ENCODE measurements at places on chromosomes 4 and X. TPM values are rescaled to one million over a fixed set of nuclear protein-coding genes. Genes with fewer than 3 reads are reported as not detected.
A peak's percentile ranks its signal among the peaks of the same experiment; 100 is the strongest.

DNA sequence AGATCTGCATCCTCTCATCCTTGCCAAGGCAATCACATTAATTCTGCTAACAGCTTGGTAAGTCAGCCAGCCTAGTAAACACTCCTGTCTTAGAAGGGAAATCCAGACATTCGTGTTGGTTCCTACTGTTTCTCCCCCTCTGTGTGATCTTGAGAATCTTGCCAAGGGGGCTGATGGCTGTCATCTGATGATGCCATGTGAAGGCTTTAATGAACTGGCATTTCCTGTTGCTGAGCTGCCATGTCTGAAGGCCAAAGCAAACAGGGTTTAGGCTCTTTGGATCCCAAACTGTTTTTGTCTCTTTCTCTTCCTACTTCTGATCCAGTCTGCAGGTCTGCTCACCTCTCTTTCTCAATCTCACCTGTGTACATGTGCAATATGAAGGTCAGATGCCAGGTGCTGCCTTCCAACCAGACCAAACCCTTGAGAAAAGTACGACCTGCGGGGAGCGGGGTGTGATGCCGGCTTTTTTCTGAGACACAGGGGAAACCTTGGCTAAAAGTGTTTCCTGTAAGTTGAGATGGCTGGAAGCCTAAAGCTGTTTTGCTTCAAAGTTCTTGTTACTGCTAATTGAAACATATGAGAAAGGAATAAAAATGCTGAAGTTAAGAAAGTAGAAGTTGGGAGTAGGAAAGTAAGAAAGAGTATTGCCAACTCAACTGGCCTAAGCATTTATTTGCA, 532.9 kb downstream of the ANKRD50 start:
- no peak overlapping the region for H3K27ac ChIP-seq
- no peaks in the 10 kb centered on the region for H3K4me1 ChIP-seq

DNA sequence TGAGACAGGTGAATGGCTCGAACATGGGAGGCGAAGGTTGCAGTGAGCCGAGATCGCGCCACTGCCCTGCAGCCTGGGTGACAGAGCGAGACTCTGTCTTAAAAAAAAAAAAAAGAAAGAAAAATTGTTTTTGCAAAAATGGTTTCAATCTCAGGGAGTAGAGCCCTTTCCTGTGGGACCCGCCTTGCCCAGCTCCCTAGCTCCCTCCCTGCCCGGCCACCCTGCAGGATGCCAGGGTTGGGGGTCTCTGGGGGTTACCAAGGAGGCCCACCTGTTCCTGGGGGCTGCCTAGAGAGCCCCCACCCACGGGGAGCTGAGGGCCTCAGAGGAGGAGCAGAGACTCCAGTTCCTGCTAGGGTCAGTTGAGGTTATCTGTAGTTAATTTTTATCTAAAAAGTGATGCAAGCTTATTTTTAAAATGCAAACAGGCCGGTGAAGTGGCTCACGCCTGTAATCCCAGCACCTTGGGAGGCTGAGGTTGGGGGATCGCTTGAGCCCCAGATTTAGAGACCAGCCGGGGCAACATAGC, 18.7 kb upstream of the PLCXD1 start:
- no peak overlapping the region for H3K27ac ChIP-seq
- H3K4me3 ChIP-seq, result no peak overlapping the region
- peaks cover 19% of the 10 kb centered on the region for H3K4me1 ChIP-seq
- H3K27me3 ChIP-seq, result no peaks in the 10 kb centered on the region

DNA sequence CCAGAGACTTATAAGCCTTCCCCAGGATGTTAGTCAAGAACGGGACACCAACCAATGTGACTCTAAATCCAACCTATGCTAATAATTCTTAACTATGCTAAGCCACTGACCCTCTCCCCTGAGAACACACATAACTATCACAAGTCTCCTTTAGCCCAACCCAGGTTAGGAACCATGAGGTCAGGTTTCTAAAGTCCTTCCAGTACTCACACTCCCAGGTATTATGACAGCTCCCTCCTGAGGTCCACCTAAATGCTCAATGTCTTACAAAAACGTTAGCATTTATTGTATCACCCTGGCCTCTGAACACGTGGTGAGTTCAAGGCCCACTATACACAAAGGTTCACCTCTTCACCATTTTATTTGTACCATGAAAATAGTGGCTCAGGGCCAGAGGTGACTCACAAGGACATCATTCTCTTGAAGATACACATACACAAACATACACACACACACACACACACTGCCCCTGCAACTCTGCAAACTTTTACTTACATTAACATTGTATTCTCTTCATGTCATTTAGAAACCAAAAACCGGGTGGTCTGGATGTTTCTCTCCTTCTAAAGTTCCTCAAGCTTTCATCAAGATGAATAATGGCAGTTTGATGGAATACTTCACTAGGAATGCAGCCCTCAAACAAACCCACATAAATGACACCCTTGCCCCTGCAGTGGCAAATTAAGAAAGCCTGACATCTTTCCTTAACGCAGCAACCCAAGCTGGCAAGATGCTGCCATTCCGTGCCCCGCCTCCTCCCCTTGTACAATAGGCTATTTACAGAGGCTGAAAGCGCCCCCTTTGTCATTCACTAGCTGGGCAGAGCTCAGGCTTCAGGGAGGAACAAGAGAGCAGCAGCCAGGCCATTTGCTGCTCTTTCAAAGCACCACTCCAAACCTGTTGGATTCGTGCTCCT, 17.7 kb downstream of the ACSL1 start:
- no peak overlapping the region for H3K27ac ChIP-seq
- H3K27me3 ChIP-seq, result no peaks in the 10 kb centered on the region
- no peak overlapping the region for H3K4me3 ChIP-seq
- H3K36me3 ChIP-seq, result peaks cover 3% of the 10 kb centered on the region
- peaks cover 62% of the 10 kb centered on the region for H3K4me1 ChIP-seq

DNA sequence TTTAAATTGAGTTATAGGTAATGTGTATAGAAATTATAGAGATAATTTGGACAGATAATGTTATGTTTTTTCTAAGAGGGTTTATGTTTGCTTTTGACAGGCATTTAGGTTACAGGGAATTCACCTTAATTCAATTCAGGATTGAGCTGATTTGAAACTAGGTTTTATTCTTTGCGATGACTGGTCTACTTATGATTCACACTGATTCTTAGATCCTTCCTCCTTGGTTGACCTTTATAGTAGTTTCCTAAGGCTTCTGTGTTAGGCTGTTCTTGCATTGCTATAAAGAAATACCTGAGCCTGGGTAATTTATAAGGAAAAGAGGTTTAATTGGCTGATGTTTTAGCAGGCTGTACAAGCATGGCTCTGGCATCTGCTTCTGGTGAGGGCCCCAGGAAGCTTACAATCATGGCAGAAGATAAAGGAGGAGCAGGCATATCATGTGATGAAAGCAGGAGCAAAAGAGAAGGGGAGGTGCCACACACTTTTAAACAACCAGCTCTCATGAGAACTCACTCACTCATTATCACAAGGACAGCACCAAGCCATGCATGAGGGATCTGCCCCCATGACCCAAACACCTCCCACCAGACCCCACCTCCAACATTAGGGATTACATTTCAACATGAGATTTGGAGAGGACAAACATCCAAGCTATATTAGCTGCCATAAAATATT, 155.0 kb upstream of the SFRP2 start:
- H3K36me3 ChIP-seq, result no peaks in the 10 kb centered on the region
- H3K4me3 ChIP-seq, result no peak overlapping the region
- no peaks in the 10 kb centered on the region for H3K27me3 ChIP-seq
- DNase-seq, result no peak

GRCh38 chr4:89595125-89595789, 241.7 kb downstream of the SNCA start:
- H3K36me3 ChIP-seq, result no peaks in the 10 kb centered on the region
- DNase-seq, result no peak
- H3K27ac ChIP-seq, result no peak overlapping the region
- no peak overlapping the region for H3K4me3 ChIP-seq

- no peak overlapping the region for H3K4me3 ChIP-seq
- no peak overlapping the region for H3K27ac ChIP-seq
- DNase-seq, result no peak
- H3K4me1 ChIP-seq, result peaks cover 11% of the 10 kb centered on the region
- no peaks in the 10 kb centered on the region for H3K27me3 ChIP-seq
Measured at GRCh38 chr4:57122959-57123358, 12.8 kb upstream of the IGFBP7 start.

OTOP1 gene
- total RNA-seq, result not detected

HSFX1 gene
- 2.2 TPM for total RNA-seq

- H3K4me1 ChIP-seq, result peaks cover 24% of the 10 kb centered on the region
- H3K36me3 ChIP-seq, result no peaks in the 10 kb centered on the region
- no peak within 1 kb of the TSS for H3K27ac ChIP-seq
- H3K27me3 ChIP-seq, result peaks cover 64% of the 10 kb centered on the region
Measured at GRCh38 chr4:154491341-154492271, at the start of gene DCHS2. Gene DCHS2 (minus strand): TSS chr4:154491799. CDS start chr4:154491355, 444 bp downstream.

GABRB1 gene
- not detected for total RNA-seq

GRCh38 chrX:11419102-11419501, 125.9 kb downstream of the AMELX start:
- no peak overlapping the region for H3K4me3 ChIP-seq
- H3K27ac ChIP-seq, result no peak overlapping the region
- H3K27me3 ChIP-seq, result no peaks in the 10 kb centered on the region

CENPE gene
- total RNA-seq, result 3.4 TPM

SH2D1A gene
- total RNA-seq, result 1.0 TPM

DNA sequence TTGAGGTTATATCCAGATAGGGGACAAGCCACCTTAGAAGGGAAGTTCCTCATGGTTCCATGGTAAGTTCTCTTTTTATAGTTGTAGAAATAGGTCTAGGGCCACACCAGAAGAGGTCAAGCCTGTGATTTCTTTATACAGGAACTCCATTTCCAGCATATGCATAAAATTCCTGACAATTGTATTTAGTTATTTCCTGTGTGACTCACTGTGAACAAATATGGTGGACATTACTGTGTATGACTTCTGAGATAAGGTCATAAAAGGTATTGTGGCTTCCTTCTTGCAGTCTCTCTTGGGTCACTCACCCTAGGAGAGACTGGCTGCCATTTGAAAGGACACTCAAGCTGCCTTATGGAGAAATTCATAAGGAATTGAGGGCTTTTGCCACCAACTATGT, 2.2 kb upstream of the C4orf36 start:
- no peaks in the 10 kb centered on the region for H3K27me3 ChIP-seq
- DNase-seq, result no peak
- H3K36me3 ChIP-seq, result no peaks in the 10 kb centered on the region

DNA sequence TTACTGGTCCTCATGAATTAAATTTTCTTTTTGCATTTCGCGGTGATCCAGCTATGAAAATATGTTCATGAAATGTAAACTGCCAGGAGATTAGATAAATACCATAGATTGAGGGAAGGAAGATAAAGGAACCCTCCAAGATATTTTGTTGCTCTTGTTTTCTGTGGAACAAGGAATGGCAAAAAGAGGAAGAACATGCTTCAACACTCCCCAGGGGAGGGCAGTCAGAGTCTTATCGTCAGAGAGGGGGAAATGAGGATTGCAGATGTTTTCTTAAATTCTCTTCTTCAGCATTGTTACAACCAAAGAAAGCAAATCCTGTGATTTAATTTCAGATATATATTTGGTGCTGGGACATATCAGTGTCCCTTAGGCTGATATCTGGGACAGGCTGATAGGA, 9.5 kb upstream of the SFRP2 start:
- H3K4me3 ChIP-seq, result no peak overlapping the region
- no peak for DNase-seq
- H3K27me3 ChIP-seq, result peaks cover 22% of the 10 kb centered on the region
- H3K36me3 ChIP-seq, result no peaks in the 10 kb centered on the region
- no peaks in the 10 kb centered on the region for H3K4me1 ChIP-seq
- H3K27ac ChIP-seq, result no peak overlapping the region

- H3K4me1 ChIP-seq, result no peaks in the 10 kb centered on the region
- H3K27me3 ChIP-seq, result no peaks in the 10 kb centered on the region
- H3K36me3 ChIP-seq, result no peaks in the 10 kb centered on the region
- H3K4me3 ChIP-seq, result no peak overlapping the region
- no peak for DNase-seq
Measured at GRCh38 chrX:94932278-94932965, 1258.4 kb downstream of the FAM133A start.

GRCh38 chr4:31974490-31975002, 1254.4 kb downstream of the PCDH7 start:
- no peaks in the 10 kb centered on the region for H3K36me3 ChIP-seq
- no peaks in the 10 kb centered on the region for H3K4me1 ChIP-seq
- H3K27me3 ChIP-seq, result no peaks in the 10 kb centered on the region
- DNase-seq, result no peak
- H3K27ac ChIP-seq, result no peak overlapping the region

GRCh38 chr4:144645631-144646522, at the start of gene HHIP:
Gene HHIP (plus strand): TSS chr4:144646156. CDS start chr4:144646676, 520 bp downstream.
- peaks cover 13% of the 10 kb centered on the region for H3K4me1 ChIP-seq
- peak; percentile 74 for DNase-seq
- peak within 1 kb of the TSS; percentile 61 for H3K27ac ChIP-seq
- H3K36me3 ChIP-seq, result no peaks in the 10 kb centered on the region

MTCP1 gene
- 13.2 TPM for total RNA-seq

- no peak overlapping the region for H3K27ac ChIP-seq
- no peaks in the 10 kb centered on the region for H3K27me3 ChIP-seq
- H3K4me1 ChIP-seq, result no peaks in the 10 kb centered on the region
- peak; percentile 49 for DNase-seq
Measured at GRCh38 chrX:103220511-103221323, 5.8 kb downstream of the BEX4 start.

KLB gene
- 1.0 TPM for total RNA-seq

MTHFD2L gene
- 11.0 TPM for total RNA-seq

GRCh38 chrX:133468051-133468450, 52.8 kb upstream of the GPC4 start:
- H3K27ac ChIP-seq, result no peak overlapping the region
- no peaks in the 10 kb centered on the region for H3K27me3 ChIP-seq
- no peak overlapping the region for H3K4me3 ChIP-seq
- H3K4me1 ChIP-seq, result no peaks in the 10 kb centered on the region
- no peak for DNase-seq
- no peaks in the 10 kb centered on the region for H3K36me3 ChIP-seq

GRCh38 chr4:181559637-181560036, 683.6 kb upstream of the TENM3 start:
- no peaks in the 10 kb centered on the region for H3K27me3 ChIP-seq
- H3K4me1 ChIP-seq, result no peaks in the 10 kb centered on the region
- DNase-seq, result no peak
- H3K4me3 ChIP-seq, result no peak overlapping the region
- H3K36me3 ChIP-seq, result no peaks in the 10 kb centered on the region

GPC4 gene
- 41.9 TPM for total RNA-seq

DNA sequence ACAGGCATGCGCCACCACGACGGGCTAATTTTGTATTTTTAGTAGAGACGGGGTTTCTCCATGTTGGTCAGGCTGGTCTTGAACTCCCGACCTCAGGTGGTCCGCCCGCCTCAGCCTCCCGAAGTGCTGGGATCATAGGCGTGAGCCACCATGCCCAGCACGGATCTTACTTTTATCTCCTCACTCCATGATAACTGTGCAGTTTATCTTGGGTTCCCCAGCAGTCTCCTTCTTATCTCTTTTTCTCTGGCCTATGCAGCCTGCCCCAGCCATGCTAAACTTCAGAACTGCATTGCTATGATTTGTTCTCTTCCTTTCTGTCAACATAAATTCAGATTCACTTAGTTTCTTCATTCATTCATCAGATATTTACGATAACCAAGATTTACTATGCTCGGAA, 22.4 kb downstream of the PAGE1 start:
- H3K4me1 ChIP-seq, result no peaks in the 10 kb centered on the region
- no peak overlapping the region for H3K27ac ChIP-seq
- no peaks in the 10 kb centered on the region for H3K36me3 ChIP-seq
- no peak for DNase-seq
- H3K4me3 ChIP-seq, result no peak overlapping the region
